RWPE1 (cell line): ENCODE measurements at places on chromosomes 6 and 20.
A peak's percentile ranks its signal among the peaks of the same experiment; 100 is the strongest.

DNA sequence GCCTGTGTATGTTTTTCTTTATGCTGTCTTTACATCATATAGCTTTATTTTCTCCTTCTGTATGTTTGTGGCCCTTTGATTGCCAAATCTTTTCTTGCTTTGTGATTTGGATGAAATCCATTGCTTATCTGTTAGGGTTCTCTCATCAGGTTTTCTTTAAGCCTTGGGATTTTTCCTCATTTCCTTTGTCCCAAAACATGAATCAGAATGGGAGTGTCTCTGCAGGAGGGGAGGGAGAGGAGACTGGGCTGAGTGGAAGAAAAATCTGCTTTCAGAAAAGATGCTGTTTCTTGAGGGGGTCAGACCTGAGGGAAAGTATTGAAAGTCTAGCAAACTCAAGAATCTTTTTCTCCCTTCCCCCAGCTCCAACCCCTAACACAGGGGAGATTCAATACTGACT is 758.0 kb upstream of the MMS22L start:
- DNase-seq, result no peak

DNA sequence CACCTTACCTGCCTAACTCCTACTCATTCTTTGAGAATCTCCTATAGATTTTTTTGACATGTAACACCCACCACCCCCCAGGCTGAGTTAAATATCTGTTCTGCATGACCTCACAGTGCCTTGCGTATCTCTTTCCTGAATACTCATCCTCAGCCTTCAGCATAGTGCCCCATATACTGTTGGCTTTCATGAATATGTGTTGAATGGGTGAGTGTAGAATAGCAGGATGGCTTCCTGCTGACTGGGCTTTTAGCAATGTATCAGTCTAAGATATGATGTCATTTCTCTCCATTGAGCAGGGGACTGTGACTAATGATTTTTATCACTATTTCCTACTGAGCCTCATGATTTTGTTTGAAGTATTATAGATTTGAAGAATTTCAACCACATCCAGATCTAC is 361.6 kb upstream of the MARCKS start:
- peak; percentile 8 for DNase-seq

- DNase-seq, result no peak
Observed at GRCh38 chr6:142550310-142551063, 248.7 kb downstream of the ADGRG6 start.

DNA sequence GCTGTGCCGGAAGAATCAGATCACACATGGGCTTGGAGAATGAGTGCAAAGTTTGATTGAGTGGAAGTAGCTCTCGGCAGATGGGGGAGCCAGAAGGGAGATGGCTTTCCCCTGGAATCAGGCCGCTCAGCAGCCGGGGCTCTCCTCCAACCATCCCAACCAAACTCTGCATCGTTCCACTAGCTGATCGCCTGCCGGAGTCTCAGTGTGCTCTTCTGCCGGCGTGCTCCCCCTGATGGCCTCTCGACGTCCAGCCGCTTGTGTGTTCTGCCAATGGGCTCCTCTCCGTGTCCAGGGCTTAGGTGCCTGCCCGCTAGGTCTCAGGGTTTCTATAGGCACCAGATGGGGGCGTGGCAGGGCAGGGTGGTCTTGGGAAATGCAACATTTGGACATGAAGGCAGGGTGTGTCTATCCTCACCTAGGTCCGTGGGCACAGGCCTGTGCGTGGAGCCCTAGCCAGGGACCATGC is 4.9 kb upstream of the BIRC7 start:
- no peak for DNase-seq

DNA sequence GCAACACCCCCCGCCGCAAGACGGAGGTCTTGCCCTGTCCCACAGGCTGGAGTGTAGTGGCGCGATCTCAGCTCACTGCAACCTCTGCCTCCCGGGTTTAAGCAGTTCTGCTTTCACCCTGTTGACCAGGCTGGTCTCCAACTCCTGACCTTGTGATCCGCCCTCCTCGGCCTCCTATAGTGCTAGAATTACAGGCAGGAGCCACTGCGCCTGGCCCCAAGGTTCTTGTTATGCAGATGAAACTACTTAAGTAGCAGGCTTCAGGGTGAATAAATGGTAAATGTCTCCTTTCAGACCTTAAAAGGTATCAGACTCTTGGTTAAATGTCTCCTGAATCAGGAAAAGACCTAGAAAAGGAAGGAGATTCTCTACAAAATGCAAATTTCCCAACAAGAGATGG is 95.4 kb upstream of the TMEM181 start:
- no peak for DNase-seq

GRCh38 chr6:35084041-35084491 is 57.1 kb downstream of the TCP11 start:
- no peak for DNase-seq

GRCh38 chr6:150622941-150623874 is 23.5 kb downstream of the PLEKHG1 start:
- no peak for DNase-seq

GRCh38 chr20:32031007-32031958 is 20.8 kb upstream of the HCK start:
- peak; percentile 94 for DNase-seq

DNA sequence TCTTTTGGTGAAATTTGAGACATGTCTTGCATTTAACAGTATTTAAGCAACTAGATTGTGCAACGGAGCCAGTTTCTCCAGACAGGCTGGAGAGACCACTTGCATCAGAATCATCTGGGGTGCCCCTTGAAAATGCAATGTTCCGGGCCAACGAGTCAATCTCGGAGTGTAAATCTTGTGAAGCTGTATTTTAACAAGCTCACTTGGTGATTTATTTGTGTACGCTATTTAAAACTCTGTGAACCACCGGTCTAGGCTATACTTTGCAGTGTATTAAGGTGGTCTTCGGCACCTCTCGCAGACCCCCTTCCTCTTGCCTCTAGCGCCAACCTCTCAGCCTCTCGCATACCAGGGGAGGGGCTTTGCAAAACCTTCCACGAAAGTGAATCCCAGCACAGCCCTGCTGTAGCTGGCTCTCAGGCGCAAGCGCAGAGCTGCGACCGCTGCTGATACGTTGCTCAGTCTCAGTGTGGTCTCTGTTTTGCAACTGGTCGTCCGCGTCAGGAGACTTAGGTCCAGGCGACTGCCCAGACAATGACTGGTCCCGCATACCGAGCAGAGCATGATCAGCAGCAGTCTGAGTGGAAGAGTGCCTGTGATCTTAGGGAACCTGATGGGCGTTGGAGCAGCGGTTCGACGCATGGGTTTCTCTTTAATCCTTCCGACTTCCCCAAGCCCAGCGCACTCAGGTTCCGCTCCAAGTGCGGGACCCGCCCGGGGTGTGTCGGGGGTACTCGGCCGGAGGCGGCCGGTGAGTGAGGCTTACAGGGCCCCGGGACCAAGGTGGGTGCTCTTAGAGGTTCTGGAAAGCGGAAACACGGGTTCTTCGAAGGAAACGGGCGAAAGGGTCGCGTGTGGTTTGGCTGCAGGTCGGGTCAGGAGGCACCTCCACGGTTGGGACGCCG is at the start of gene ZNF391:
Gene ZNF391, plus strand, starts transcription at position 467 of the 905 bp plus-strand sequence. CDS start 11,612 bp downstream, outside the sequence.
- DNase-seq, result peak; percentile 74

DNA sequence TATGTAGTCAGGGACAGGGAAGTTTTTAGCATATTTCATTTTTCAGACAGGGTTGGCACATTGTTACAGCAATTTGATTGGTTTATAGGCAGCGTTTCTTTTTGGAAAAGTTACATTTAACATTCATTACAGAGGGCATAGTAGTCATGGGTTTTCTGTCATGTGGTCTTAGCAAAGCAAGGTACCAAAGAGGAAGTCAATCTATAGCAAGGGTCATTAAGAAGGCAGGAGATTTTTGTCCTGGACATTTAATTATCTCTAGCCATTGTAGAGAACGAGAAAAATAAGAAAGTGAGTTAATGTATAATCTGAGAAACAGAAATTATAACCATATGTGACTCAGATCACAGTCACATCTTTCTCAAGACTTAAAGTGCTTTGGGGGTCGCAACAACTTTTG is 47.4 kb downstream of the TPD52L1 start:
- no peak for DNase-seq
